ENCODE measurements at places on chromosomes 3 and 15.

GRCh38 chr3:75737831-75738493, 47.4 kb downstream of the ZNF717 start:
- DNase-seq = no peak

GRCh38 chr3:41026394-41027177, 172.7 kb upstream of the CTNNB1 start:
- no peak for DNase-seq

DNA sequence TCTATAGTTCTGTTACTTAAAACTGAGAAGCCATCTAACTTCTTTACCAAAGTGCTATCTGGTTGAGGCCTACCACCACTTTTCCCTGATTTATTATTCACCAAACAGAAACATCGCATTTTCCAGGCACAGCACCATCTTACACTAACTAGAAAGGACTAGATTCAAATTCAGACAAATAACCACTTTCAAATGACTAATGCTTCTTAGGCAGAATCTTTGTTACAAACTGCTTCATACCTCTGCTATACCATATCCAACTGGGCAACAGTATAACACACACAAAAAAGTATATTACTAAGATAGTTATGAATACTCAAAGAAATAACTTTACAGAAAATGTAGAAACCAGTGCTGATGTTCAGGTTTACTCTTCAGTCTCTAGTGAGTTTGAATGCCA, 16.6 kb downstream of the DLG1 start:
- no peak for DNase-seq

- no peak for DNase-seq
These were observed at the start of gene GATA2 for GRCh38 chr3:128492671-128493569. Gene GATA2 (minus strand): TSS chr3:128493201. CDS start chr3:128487031, 6,170 bp downstream.

GRCh38 chr3:30730967-30731366, 124.6 kb downstream of the TGFBR2 start:
- no peak for DNase-seq

- DNase-seq = no peak
These were observed 279.9 kb downstream of the SCAPER start for GRCh38 chr15:76625267-76625666.

DNA sequence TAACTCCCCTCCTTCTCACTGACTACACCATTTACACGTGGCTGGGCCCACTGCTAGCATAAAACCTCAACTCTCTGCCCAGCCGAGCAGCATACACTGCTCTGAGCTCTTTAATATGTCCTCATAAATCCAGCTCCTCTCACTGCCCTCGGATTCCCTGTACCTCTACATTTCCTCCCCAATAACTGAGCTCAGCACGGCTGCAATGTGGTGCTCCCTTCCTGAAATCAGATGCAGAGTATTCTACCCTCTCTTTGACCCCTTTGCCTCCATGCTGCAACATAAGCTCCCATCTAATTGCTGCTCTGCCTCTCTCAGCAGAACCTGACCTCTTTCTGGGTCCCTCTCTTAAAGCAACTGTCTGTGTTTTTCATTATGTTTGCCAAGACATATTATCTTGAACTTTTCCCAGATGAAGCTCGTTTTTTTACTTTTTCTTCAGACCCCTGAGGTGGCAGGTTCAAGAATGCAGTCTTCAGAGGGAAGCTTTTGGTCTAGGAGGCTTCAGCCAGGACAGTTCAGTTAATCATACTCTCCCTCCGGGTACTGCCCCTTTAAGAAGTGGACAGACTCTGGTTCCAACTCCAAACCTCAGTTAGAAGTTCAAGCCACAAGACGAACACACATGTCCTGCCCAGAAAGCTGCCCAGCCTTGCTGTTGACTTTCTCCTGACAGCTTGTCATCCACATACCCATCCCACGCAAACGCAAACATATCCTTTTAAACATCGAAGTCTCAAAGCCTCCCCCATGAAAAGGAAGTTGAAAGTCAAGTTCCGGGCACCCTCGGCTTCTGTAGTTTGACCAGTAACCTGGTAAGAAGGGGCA, 81.1 kb upstream of the NEO1 start:
- DNase-seq = no peak

DNA sequence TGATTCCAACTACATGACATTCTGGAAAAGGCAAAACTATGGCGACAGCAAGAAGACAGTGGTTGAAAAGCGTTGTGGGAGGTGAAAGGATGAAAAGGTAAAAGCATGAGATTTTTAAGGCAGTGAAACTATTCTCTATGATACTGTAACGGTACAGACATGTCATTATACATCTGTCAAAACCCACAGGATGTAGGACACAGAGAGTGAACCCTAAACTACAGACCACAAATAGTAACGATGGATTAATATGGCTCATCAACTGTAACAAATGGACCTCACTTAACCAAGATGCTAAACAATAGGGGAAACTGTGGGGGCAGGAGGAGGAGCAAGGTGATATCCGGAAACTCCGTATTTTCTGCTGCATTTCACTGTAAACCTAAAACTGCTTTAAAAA, 39.1 kb downstream of the MYO9A start:
- no peak for DNase-seq

GRCh38 chr3:186825294-186825821, 17.2 kb upstream of the ADIPOQ start:
- DNase-seq = no peak

DNA sequence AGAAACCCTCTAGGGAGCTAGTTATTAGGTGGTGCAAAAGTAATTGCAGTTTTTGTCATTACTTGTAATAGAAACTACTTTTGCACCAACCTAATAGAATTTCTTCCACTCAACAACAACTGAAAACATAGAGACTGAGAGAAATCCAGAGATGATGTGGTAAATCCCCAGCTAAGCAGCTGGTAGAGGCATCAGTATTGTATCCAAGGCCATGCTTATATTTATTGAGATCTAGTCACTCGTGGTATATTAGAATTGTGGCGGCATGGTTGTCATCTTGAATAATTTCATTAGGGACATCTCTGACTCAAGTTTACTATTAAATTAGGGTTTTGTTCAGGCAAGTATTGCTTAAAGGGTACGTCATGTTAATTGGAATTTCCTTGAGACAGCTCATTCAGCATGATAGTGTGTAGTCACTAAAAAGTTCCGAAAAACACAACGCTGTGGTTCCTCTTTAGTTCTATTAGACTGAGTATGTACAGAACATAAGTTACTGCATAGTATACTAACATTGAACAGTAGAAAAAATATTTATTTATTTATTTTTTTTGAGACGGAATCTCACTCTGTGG, 35.3 kb downstream of the PAK2 start:
- no peak for DNase-seq

GRCh38 chr3:99901200-99901926, 83.7 kb downstream of the CMSS1 start:
- no peak for DNase-seq

- DNase-seq = no peak
These were observed 4.7 kb downstream of the ZIC1 start for GRCh38 chr3:147413686-147414389.

GRCh38 chr15:74431645-74432044, 2.1 kb downstream of the SEMA7A start:
- DNase-seq = no peak

All from mesothelial cell of epicardium (in vitro differentiated cells).